Omental fat pad (tissue), 4 donors: ENCODE measurements at places on chromosomes 4 and X. TPM values are rescaled to one million over a fixed set of nuclear protein-coding genes. Genes with fewer than 3 reads are reported as not detected.

Gene GYPB
- total RNA-seq: not detected

Gene TCEAL2
- 3.1 TPM for total RNA-seq

Gene UGT2B15
- total RNA-seq: not detected

Gene TMEM47
- total RNA-seq: 24.4 TPM

Gene DCAF12L2
- total RNA-seq: not detected

Gene VSIG4
- 289 TPM for total RNA-seq

Gene TMEM154
- total RNA-seq: 13.4 TPM

Gene FAM184B
- total RNA-seq: not detected

Gene STATH
- not detected for total RNA-seq

Gene COQ2
- total RNA-seq: 10.4 TPM

Gene GYPA
- not detected for total RNA-seq

Gene HMGN5
- 4.3 TPM for total RNA-seq

Gene ANXA3
- 76.3 TPM for total RNA-seq

Gene CRMP1
- total RNA-seq: 1.9 TPM

Gene TAF7L
- not detected for total RNA-seq

Gene MAGEA2B
- total RNA-seq: not detected

Gene TMEM255A
- 12.0 TPM for total RNA-seq

Gene REELD1
- 0.46 TPM for total RNA-seq
